ENCODE measurements at places on chromosomes 6 and 20.

GRCh38 chr20:14745830-14746229, 408.4 kb upstream of the FLRT3 start:
- DNase-seq, result no peak

- peak; percentile 21 for DNase-seq
Observed at GRCh38 chr6:43308101-43308989, at the start of gene CRIP3. CRIP3 (minus strand) TSS chr6:43308826; CDS start chr6:43308792, 34 bp downstream.

GRCh38 chr6:107209406-107210305, 94.3 kb upstream of the BEND3 start:
- DNase-seq, result no peak

GRCh38 chr6:117265410-117266256, at the start of gene VGLL2:
VGLL2 (plus strand) TSS chr6:117265558; CDS start chr6:117265764, 206 bp downstream.
- DNase-seq, result peak; percentile 47

DNA sequence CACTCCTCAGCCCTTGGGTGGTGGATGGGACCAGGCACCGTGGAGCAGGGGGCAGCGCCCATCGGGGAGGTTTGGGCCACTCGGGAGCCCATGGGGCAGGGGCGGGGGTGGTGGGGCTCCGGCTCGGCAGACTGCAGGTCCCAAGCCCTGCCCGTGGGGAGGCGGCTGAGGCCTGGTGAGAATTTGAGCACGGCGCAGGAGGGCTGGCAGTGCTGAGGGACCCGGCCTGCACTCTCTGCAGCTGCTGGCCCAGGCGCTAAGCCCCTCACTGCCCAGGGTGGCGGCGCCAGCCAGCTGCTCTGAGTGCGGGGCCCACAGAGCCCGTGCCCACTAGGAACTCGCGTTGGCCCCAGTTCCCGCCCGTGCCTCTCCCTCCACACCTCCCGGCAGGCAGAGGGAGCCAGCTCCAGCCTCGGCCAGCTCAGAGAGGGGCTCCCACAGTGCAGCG, 182.1 kb upstream of the OPRM1 start:
- DNase-seq, result no peak

GRCh38 chr6:42436825-42437224, 14.9 kb downstream of the TRERF1 start:
- no peak for DNase-seq

GRCh38 chr6:14945461-14946185, 300.2 kb upstream of the JARID2 start:
- no peak for DNase-seq

DNA sequence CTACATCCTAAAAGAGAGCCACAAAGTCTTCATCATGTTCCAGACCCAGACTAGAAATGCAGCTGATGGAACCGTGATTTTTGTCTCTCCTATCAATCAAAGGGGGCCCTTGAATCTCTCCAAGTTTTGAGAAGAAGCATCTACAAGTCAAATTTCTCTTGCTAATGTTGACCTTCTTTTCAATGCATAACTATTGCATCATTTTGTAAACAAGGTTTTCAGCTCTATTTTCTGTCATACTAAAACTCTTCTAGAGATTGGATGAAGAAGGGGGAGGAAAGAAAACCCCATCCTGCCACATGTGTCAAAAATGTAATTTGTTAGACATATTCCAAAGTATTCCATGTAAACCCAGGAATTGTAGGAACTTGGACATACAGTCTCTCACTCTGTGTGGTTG, 169.2 kb downstream of the LMBRD1 start:
- DNase-seq, result no peak

GRCh38 chr6:99745651-99746050, 139.0 kb downstream of the PRDM13 start:
- peak; percentile 56 for DNase-seq

DNA sequence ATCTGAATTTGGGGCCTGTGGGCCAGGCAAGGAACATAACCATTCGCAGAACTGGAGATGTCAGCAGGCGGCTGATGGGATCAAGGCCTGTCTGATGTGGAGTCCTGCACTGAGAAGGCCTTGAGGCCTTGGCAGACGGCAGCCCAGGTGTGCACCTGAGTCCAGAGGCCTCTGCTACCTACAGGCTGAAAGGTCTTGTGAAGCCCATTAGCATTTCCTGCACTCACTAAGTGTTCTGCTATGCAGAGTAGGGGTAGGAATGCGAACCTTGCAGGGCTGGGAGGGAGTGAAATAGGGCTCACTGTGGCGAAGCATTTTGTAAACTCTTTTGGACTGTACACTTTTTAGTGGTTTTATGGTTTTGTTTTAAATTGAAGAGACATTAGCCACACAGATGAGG, 48.3 kb upstream of the RNF24 start:
- peak; percentile 22 for DNase-seq

DNA sequence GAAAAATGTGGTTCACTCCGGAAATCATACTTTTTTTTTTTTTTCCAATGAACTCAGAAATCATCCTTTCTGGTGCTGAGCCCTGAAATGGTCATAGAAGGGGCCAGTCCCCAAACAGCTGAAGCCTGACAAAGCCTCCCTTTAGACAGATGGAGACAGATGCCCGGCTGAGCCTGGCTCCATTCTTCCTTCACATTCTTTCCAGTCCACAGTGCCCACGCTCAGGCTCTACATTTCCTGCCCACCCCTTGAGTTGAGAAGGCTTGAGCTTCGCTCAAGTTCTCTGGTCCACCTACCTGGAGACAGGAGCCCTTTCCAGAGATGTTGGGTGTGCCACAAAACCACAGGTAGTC, 41.2 kb downstream of the KCNK5 start:
- no peak for DNase-seq

- no peak for DNase-seq
Observed at GRCh38 chr6:25882051-25882496, 8.0 kb upstream of the SLC17A3 start.

DNA sequence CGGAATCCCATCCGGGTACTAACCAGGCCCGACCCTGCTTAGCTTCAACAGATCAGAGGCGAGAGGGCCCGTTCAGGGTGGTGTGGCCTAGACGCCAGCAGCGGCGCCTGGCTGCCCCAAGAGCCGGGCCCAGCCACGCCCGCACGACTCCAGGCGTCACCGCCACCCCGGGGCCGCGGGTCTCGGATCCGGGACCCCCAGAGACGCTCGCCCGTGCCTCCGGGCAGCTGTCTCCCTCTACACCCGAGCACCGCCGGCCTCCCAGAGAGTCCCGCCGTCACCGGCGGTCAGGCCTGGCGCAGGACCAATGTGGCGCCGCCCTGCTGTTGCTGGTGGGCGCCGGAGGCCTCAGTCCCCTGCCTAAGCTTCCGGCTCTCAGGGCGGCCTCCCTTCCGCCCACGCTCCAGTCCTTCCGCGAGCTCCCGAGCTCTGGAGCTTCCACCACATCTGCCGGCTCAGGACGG, 441.2 kb upstream of the DEFB115 start:
- no peak for DNase-seq

DNA sequence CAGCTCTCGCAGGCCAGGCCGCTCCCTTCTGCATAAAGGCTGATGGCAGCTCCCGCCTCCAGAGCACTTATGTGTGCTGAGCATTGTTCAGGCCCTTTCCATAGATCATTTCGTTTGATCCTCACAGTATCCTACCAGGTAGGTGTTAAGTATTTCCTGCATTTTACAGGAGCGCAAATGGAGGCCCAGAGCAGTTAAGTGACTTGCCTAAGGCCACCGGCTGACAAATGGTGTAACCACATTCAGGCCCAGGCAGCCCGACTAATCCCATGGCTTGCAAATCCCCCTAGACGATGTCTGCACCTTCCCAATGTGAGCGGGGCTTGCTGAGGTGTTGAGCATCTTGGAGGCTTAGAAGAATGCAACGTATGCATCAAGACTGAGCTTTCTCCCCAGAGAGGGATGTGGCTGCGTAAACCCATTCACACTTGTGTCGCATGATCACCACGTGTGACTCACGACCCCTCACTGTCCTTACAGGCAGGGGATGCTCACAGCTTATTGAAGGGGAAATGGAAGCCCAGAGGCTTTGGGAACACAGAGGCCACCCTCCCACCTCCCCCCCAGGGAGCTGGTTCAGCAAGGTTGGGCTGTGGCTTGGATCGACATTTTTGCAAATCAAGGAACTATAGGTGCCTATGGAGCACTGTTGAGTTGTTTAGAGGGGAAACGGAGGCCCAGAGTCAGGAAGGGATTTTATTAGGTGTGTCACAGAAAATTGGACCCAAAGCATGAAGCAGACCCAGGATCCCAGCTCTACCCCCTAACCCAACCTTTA, 7.0 kb downstream of the BPIFB2 start:
- DNase-seq, result no peak

DNA sequence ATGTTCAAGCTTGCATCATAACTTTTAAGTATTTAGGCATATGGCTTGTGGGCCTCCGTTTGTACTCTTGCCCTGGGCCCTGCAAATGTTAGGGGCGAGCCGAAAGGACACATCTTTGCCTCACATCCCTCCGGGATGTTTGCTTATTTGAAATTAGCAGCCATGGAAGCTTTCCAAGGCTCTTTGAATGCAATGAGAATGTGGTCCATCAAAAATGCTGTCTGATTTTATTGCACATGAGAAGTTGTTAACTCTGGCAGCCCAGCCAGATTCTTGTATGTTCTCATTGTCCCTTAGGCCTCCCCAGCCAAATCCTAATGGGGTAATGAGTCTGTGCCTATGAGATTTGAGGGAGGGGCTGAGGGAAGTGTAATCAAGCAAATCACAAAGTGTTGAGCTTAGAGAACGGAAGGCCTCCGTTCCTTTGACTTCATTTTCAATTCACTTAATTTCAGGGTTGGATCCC, 261.2 kb upstream of the MARCKS start:
- DNase-seq, result no peak

- DNase-seq, result peak; percentile 25
Observed at GRCh38 chr6:35602133-35602946, 86.4 kb downstream of the FKBP5 start.

DNA sequence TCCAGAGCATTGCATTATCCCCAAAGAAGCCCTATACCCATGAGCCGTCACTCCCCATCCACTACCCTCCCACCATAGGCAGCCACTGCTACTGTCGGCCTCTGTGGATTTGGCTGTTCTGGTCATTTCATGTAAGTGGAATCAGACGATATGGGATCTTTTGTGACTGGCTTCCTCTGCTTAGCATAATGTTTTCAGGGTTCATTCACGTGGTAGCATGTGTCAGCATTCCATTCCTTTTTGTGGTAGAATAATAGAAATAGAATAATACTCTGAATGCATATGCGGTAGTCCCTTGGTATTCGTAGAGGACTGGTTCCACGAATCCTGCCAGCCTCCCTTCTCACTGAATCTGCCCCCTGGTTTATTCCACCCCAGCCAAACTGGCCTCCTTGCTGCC, 402.6 kb upstream of the SULF2 start:
- no peak for DNase-seq

- DNase-seq, result no peak
Observed at GRCh38 chr6:158610319-158610968, 34.1 kb downstream of the DYNLT1 start.

DNA sequence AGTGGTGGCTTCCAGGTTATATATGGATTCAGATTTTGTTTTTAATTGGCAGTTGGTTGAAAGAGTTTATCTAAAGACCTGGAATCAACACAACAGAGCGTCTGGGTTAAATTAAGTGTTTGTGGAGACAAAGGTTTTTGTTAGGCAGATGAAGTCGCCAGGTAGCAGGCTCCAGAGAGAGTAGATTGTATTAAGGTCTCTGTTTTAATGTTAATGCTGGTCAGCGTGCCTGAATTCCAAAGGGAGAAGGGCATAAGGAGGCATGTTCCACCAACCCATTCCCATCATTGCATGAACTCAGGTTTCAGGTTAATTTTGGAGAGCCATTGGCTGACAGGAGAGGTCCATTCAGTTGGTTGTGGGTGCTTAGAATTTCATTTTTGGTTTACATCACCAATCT, 744.1 kb upstream of the GJE1 start:
- DNase-seq, result no peak

- DNase-seq, result no peak
Observed at GRCh38 chr6:22112461-22112860, 184.4 kb downstream of the PRL start.

GRCh38 chr20:21437816-21438215, 40.5 kb upstream of the NKX2-4 start:
- DNase-seq, result peak; percentile 48

GRCh38 chr20:15630360-15630759, 942.9 kb downstream of the KIF16B start:
- DNase-seq, result no peak

DNA sequence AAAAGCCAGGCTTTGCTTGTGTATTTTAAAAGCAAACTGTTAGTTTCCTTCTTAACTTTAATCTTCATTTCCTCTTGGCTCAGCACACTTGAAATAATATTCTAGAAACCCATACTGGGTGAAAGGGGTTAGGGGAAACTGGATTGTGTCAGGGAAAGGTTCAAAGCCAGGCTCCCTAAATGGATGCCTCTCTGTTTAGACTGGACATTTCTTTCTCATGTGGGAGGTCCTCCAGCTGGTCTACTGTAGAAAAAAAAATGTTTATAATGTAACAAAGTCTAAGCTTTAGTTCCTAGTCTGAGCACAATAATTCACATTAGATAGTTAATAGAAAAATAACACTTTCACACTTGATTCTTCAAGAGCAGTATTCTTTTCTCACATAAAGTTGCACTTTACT, 89.0 kb upstream of the AKIRIN2 start:
- DNase-seq, result no peak

DNA sequence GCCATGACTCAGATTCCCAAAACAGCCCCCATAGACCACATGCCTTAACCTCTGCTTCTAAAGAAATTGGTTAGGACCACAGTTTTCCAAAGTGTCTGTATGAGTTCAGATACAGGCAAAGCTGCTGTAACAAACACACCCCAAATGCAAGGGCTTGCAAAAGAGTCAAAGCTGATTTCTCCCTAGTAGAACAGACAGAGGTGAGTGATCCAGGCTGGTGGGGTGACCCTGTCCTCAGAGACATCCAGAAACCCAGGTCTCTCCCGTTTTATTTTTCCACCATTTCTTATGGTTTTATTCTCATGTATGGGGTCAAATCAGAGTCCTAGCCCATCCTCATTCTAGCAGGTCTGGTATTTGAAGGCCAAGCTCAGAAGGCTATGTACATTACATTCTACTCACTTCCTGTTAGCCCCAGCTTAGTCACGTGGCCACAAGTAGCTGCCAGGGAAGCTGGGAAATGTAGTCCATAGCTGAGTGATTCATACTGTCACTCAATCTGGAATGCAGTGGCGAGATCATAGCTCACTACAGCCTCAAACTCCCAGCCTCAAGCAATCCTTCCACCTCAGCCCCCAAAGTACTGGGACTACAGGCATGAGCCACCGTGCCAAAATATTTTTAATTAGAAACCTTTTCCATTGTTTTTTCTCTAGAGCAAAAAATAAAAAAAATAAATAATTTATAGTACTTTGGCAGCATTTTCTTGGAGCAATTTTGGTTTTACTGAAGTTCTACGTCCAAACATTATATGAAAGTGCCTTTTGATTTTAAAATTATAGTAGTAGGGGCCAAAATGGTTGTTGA, 175.2 kb downstream of the ZMYND8 start:
- DNase-seq, result peak; percentile 89

- DNase-seq, result peak; percentile 70
Observed at GRCh38 chr6:33313105-33313708, 671 bp downstream of the TAPBP start.

- DNase-seq, result no peak
Observed at GRCh38 chr6:166655251-166655650, 28.2 kb upstream of the RPS6KA2 start.
